Hepatocyte (in vitro differentiated cells): ENCODE measurements at places on chromosomes 2 and 18. TPM values are rescaled to one million over a fixed set of nuclear protein-coding genes. Genes with fewer than 3 reads are reported as not detected.

Gene SUMO1
- total RNA-seq = 142 and 153 TPM in 2 replicates

Gene KCNG2
- total RNA-seq = not detected in 2 replicates

DNA sequence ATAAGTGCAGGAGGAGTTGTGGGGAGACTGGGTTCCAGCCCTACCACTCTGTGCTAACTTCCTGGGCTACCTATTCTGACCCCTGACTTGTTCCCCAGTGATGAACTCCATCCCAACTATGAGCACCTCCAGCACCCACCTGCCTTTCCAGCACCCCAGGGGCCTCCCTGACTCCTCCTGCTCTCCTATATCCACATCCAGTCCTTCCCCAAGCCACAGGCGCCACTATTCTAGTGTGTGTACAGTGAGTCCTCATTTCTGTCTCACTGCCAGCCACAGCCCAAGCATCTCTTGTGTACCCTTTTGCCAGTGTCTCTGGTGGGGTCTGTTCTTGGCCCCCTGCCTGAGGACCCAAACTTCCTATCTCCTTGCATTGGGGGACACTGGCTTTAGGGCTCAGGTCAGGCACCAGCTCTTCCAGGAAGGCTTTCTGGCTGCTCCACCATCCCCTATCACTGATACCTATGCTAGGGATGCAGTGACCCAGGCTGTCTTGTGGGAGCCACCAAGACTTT is 145.2 kb downstream of the INHBB start:
- no peak for DNase-seq

Gene ANKRD44
- total RNA-seq = 5.9 and 7.5 TPM in 2 replicates

DNA sequence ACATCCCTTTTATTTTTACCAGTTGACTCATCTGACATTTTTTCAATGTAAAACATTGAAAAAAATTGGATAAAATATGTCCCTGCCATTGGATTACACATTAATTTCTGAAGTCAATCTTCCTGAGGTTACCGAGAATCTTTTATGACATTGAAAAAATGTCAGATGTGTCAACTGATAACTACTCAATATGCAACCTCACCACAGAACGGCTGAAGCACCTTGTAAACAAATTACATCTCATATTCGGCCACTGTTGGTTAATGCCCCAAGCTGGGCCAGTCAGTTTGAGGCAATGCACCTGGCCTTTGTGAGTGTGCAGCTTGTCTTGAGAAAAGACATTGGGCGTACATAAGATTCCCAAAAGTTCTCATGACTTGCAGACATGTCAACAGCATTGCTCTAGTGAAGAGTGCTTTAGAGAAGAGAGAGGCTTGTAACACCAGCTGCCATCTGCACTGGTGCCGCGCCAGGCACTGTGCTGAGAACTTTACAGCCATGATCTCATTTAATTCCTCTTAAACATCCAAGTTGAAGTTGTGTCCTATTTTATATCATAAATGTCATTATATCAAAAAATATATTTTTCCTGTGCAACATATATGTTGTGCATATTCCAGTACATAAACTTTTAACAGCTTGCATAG is 112.7 kb upstream of the SLC35G4 start:
- no peak for DNase-seq

- no peak for DNase-seq
Measured at GRCh38 chr2:76870581-76870980, 651.6 kb downstream of the LRRTM4 start.

GRCh38 chr2:239398521-239398921 is 2.3 kb downstream of the HDAC4 start:
- no peak for DNase-seq

DNA sequence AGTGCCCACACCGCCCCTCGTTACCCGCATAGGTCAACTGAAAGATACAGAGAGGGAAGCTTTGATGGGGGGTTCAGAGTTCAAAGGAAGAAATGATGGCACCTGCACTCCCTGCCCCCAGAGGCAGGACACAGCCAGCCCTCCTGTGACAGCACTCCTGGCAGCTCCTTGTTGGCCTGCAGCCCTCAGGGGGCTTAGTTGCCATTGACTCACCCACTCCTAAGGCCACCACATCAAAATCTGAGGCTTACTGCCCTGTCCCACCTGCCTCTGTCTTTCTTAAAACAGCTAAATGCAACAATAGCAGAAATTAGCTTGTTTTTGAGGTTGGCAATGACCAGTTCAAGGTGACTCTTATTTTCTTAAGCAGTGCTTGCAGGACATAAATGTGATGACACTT is 31.6 kb upstream of the SLC35F6 start:
- no peak for DNase-seq

GRCh38 chr18:79971211-79971952 is 6.9 kb downstream of the HSBP1L1 start:
- DNase-seq = no peak

DNA sequence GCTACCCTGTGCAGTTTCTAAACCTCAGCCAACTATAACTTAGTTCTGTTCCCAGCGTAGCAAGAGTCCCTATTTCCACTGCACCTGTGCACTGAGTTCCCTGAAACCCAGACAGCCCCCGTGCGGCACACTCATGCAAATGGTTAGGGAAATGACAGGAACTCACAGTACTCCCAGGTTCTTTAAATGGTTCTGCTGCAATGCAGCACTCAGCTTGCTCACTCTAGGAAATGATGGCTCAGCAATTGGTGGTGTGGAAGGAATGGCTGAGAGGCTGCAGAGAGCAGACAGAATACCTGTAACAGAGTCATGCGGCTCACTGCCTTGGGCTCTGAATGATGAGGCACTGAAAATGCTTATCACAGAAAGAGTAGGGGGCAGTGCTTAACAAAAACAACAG is 143.0 kb downstream of the RAD51AP2 start:
- no peak for DNase-seq

DNA sequence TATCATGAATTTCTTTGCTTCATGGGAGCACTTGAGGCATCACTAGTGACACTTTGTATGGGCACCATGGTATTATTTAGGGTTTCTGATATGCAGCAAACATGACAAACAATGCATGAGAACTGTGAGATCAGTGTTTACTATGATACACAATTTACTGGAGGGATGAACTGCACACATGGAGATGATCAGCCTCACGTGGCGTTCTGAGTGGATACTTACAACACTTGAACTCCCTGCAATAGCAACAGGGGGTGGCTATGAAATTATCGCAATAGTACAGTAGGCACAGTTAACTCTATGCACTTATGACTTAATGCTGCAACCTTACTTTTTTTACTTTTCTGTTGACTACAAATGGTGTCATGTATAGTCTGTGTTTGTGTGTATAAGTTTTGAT is 18.5 kb upstream of the UGT1A8 start:
- DNase-seq = no peak

DNA sequence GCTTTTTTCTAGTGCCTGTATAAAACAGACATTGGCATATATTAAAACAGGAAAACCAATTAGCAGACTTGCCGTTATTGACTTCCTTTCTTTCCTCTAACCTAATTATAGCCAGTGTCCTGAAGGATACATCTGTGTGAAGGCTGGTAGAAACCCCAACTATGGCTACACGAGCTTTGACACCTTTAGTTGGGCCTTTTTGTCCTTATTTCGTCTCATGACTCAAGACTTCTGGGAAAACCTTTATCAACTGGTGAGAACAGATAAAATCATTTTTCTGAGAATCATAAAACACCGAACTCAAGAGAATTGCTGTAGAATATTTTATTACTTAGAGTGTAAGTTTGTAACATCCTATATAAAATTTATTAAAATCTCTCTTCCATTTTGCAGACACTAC is 74.3 kb downstream of the SCN2A start:
- no peak for DNase-seq

Gene PDK1
- total RNA-seq = 10.2 and 13.1 TPM in 2 replicates

Gene CHRND
- not detected in 2 replicates for total RNA-seq

- DNase-seq = no peak
Measured at GRCh38 chr2:80259292-80259691, 45.3 kb downstream of the LRRTM1 start.

GRCh38 chr2:102337481-102338386 is 17.9 kb upstream of the IL18R1 start:
- DNase-seq = no peak

- DNase-seq = no peak
Measured at GRCh38 chr2:103164748-103165147, 402.9 kb downstream of the TMEM182 start.

DNA sequence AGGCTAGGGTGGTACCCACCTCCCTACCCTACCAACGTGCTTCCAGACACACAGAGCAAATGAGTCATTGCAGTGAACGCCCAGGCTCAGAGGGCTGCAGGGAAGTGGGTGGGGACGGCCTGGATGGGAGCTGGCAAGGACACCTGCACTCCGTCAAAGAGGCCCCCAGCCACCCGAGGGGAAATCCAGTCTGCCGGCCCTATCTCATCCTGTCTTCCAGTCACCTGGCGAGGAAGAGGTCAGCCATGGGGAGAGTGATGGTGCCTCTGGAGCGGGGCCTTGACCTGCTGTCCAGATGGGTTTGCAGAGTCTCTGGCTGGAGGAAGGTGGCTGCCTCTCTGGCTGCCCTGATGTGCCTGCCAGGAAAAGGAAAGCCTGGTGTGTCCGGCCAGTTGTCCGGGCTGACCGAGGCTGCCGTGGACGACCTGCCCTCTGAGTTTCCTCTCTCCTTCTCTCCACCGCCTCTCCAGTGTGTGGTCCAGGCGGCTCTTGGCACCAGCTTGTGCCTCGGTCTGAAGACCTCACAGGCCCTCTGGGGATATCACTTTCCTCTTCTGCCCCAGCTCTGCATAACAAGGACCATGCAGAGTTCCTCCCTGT is 209.7 kb upstream of the COPS8 start:
- DNase-seq = peak; percentile 62

Gene MROH2A
- not detected in 2 replicates for total RNA-seq

DNA sequence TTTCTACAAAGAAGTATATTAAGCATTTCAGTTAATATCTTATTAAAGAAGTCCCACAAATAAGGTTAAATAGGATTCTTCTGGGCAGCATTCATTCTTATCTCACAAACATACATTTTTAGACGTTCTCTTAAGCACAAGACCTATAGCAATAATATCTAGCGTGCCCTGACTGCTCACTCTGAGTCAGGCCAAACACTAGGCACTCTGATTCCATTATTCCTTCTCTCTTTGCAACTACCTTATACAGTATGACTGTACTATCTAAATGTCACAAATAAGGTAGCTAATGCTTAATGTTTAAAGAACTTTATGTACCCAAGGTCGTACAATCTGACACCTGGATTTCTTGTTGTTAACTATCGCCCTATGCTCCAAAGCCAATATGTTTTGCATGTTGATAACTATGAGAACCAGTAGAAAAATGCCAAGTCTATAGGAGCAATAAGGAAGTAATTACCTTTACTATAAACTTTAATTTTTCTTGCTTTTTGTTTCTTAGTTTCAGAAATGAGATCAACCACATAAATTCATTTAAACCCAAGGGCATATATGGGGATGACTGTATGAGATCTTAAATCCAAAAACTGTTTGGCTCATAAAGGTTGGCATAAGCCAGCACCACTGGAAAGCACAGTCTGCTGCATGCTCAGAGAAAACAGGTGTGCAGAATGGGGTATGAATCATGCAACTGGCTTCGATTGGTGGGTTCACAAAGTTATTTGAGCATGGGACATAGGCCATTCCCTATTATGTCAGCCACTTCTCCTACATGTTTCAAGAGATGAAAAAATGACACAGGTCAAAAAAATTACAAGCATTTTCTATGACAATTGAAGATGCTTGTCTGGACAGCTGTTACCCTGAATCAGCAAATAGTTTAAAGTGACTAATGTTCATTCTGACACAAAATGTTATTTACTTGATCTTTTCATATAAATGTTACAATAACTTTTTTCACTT is 352.0 kb downstream of the IRS1 start:
- DNase-seq = no peak

- DNase-seq = peak; percentile 17
Measured at GRCh38 chr2:144389151-144389929, 130.6 kb downstream of the ZEB2 start.

DNA sequence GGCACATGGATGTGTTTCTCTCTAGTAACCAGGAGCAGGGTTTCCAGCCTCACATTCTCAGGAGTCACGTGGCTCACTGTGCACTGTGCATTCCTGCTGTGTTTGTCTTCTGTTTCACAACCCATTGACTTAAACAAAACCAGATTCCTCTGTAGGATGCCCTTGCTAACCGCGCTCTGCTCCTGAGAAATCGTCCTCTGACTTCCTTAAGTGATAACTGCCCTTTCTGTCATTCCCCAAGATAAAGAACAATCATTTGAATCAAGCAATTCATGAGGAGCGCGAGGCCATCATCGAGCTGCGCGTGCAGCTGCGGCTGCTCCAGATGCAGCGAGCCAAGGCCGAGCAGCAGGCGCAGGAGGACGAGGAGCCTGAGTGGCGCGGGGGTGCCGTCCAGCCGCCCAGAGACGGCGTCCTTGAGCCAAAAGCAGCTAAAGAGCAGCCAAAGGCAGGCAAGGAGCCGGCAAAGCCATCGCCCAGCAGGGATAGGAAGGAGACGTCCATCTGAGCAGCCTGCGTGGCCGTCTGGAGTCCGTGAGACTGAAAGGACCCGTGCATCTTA is 60.2 kb downstream of the RALBP1 start:
- peak; percentile 67 for DNase-seq

GRCh38 chr2:186887107-186888090 is 38.4 kb upstream of the ZSWIM2 start:
- DNase-seq = peak; percentile 13

DNA sequence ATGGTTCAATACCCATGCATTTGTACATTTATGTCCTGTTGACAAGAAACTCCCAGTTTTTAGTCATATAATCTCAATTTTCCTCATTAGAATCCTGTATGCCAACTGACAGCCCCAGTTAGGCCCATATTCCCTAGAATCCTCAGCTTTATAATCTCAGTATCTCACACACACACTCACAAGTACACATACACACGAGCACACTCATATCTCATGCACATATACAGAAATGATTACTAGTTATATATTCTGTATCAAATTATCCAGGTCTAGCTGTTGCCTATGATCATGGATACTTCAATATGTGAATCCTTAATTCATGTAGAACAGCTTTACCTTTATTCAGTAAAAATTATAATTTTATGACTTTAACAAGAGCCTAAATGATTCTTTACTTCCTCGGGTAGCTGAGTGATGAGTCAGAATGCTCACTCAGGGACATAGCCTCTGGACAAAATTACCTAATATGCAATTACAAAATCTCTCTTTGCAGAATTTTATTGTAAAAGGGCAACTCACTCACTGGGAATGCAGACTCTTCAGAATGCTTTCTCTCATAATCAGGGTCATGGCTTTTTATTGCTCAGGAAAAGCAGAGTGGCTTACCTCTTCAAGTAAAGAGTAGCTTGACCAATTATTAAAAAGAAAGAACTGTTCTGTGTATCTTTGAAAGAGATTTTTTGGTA is 193.6 kb upstream of the PIK3C3 start:
- peak; percentile 37 for DNase-seq

DNA sequence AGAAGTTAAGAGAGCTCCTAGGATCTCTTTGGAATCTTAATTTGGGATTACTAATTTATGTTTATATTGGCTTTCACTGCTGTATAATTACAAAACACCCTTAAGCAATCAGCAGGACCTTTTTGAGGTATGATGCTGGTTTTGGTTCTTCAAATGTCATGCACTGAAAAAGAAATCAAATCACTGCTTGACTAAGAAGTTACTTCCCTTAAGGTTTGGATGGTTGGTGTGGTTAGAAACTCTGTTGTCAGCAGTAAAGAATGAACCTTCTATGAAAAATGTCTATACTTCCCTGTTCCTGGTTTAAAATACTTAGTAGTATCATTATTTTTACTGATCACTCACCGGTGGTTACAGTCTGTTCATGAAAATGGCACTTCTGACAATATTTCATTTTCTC is 5.5 kb downstream of the COLEC12 start:
- no peak for DNase-seq
